ENCODE measurements at places on chromosomes 3 and 15.

DNA sequence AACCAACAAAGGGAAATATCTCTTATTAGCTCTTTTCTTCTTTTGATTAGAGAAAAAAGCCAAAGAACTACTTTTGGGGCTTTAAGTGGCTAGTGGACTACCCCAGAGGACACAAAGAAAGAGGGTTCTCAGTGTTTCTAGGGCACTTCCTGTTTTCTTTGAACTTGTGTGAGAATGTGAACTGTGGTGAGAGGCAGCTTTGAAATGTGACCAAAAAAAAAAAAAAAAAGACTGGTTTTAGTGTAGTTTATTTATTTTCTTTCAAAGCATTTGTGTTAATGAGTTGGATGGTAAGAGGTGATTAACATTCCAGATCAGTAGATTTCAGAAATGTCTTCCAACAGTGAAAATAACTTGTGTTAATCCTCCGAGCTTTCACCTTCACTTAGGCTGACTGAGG lies 32.4 kb downstream of the SELENOT start:
- DNase-seq, result no peak

DNA sequence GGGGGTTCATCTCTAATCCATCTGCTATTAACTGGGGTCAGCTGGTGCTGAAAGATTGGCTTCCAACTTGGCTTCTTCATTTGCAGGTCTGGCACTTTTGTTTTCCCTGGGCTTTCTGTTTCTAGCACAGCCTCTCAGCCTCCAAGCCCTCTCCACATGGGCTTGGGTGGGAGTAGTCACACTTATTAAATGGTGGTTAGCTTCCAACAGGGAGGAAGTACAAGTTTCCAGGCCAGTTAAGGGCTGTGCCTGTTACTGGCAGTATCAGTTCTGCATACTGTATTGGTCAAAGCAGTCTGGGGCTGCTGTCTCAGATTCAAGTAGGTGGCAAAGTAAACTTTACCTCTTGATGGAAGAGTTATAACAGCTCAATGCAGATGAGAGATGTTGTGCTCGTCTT lies 627.1 kb upstream of the CCDC54 start:
- DNase-seq, result no peak

DNA sequence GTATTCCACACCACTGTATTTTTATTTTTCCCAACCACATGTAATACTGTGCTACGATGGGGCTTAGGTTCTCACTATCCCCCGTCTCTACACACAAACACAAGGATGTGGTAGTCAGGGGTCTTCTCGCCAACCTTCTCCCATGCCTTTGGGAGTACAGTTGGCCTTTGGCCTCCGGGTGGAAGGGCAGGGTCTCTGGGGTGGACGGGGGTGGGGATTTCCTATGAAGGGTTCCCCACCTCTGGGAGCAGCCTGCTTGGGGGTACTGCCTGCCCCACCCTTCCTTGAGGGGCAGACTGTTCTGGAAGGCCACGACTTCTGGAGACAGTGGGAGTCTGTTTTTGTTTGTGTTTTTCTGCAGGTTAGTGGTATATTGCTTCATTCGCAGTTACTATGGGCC lies 21.3 kb upstream of the RAD18 start:
- no peak for DNase-seq

GRCh38 chr15:99126930-99127329 lies 22.1 kb downstream of the SYNM start:
- no peak for DNase-seq

GRCh38 chr15:93801206-93801605 lies 430.2 kb upstream of the MCTP2 start:
- no peak for DNase-seq

DNA sequence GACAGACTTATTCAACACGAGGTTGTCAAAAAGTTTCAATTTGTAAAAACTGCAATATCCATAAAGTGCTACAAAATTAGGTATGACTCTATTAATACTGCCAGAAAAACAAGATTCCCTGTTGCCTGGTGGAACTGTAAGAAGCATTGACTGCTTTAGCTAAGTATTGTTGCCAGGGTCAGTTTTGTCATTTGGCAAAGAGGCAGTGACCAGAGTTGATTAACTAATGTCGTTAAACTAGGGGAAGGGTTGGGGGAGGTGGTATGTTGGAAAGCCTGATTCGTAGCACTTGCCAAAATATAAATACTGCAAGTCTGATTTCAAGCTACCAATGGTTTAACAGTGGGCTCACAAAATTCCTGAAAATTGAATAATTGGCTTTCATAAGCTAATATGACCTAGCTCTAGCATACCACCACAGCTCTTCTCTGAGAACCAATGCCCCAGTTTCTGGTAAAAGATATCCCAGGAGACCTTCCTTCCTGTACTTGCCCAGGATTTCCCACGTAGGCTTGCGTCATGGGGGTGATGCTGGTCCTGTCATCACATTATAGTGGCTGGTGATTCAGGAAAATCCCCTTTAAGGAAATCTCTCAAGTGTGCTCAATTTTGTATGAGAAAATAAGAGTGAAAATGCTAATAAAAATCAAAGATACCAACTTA lies 266.4 kb upstream of the TBC1D5 start:
- DNase-seq, result no peak

GRCh38 chr15:98120561-98120960 lies 160.1 kb downstream of the ARRDC4 start:
- DNase-seq, result no peak

GRCh38 chr3:193948459-193948858 lies 187.5 kb upstream of the HES1 start:
- DNase-seq, result no peak

GRCh38 chr3:193905541-193906396 lies 230.2 kb upstream of the HES1 start:
- DNase-seq, result no peak

DNA sequence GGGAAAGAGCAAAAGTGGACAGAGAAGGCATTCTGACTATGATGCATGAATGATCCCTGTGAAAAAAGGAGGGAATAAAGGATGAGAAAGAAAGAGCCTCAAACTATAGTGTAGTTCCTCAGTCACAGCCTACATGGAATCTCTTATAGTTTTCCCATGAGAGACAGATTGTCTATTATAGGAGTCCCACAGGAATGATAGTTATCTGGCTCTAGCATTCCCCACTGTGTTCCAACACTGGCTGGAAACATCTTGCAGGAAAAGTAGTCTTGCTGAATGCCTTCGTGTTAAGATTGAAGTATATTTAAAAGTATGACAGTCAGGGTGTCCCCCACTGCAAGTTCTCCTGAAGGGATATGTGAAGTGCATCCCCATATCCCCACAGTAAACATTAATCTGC lies 641.5 kb upstream of the NECTIN3 start:
- DNase-seq, result no peak

- DNase-seq, result no peak
These were observed 19.0 kb downstream of the NUP210 start for GRCh38 chr3:13401149-13401548.

- no peak for DNase-seq
These were observed 13.1 kb upstream of the SCN5A start for GRCh38 chr3:38662544-38662943.

Measured in posterior cingulate gyrus (tissue), 11 donors.